GM18507 (cell line): ENCODE measurements at places on chromosomes 11 and 22.

GRCh38 chr11:77440678-77441077 lies 33.2 kb downstream of the PAK1 start:
- DNase-seq = no peak

GRCh38 chr11:26245046-26245445 lies 86.9 kb upstream of the ANO3 start:
- no peak for DNase-seq

GRCh38 chr22:42229455-42230149 lies 40.9 kb downstream of the TCF20 start:
- DNase-seq = no peak

GRCh38 chr11:86955111-86955360 lies 159 bp downstream of the FZD4 start:
- no peak for DNase-seq

GRCh38 chr11:113182288-113182687 lies 132.1 kb upstream of the TTC12 start:
- no peak for DNase-seq
